CD4-positive, alpha-beta T cell treated with Interleukin-17A for 1 hour (primary cell): ENCODE measurements at places on chromosomes 4 and X.

- no peak for DNase-seq
Observed at GRCh38 chr4:56360071-56360470, 27.2 kb downstream of the AASDH start.

- DNase-seq: no peak
Observed at GRCh38 chr4:7395645-7396044, 39.1 kb downstream of the PSAPL1 start.

DNA sequence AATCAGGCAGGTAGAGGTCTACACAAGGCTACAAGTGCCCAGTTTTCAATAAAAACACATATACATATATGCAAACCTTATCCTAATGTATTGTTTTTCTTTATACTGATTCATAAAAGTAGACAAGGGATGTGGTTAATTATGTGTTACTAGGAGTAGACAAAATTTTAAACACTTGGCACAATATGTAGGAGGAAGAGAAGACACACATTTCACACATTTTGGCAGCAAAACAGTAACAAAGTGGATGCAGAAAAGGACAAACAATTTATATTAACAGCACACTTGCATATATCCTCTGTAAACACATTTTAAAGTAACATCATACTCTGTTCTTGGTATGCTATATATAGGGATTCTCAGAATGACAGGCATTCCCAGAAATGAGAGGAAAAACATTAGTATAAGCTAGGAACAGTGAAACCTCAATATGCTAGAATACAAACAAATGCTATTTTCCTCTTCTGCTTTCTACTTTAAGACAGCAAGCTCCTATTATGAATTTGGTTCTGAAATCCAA is 63.8 kb downstream of the GPRIN3 start:
- no peak for DNase-seq

DNA sequence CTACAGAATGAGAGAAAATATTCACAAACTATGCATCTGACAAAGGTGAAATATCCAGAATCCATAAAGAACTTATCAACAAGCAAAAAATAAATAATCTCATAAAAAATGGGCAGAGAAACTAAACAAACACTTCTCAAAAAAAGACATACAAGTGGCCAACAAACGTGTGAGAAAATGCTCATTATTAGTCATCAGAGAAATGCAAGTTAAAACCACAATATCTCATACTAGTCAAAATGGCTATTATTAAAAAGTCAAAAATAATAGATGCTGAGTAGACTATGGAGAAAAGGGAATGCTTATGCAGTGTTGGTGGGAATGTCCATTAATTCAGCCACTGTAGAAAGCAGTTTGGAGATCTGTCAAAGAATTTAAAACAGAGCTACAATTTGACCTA is 533.3 kb downstream of the TMA16 start:
- DNase-seq: no peak

GRCh38 chr4:162274354-162274753 is 110.6 kb upstream of the FSTL5 start:
- peak; percentile 5 for DNase-seq
